DMS79 treated with DMSO at 0.1 percent for 48 hours (cell line): ENCODE measurements at places on chromosomes 11 and 22.
A peak's percentile ranks its signal among the peaks of the same experiment; 100 is the strongest.

- DNase-seq, result peak; percentile 32
Observed at GRCh38 chr11:35082321-35083180, 56.4 kb upstream of the CD44 start.

- DNase-seq, result peak; percentile 24
Observed at GRCh38 chr22:29037340-29037932, 24.2 kb downstream of the C22orf31 start.

DNA sequence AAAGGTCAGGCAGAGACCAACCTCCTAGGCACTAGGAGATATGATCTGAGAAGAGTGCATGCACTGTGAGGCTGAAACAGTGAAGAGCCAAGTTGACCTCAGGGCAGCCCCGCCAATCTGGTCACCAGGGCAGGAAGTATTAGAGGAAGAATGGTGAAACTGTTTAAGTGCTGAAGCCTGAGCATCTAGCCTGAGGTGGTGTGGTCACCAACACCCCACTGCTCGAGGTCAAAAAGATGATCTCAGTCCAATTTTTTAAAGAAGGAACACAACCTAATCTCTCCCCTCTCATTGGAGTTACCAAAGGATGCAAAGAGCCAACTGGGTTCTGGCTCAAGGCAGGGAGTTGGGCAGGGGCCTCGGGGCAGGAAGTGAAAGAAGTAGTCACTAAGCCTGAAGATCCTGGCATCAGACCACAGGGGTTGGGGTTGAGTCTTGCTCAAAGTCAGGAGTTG, 4.0 kb downstream of the APBB1 start:
- DNase-seq, result no peak

DNA sequence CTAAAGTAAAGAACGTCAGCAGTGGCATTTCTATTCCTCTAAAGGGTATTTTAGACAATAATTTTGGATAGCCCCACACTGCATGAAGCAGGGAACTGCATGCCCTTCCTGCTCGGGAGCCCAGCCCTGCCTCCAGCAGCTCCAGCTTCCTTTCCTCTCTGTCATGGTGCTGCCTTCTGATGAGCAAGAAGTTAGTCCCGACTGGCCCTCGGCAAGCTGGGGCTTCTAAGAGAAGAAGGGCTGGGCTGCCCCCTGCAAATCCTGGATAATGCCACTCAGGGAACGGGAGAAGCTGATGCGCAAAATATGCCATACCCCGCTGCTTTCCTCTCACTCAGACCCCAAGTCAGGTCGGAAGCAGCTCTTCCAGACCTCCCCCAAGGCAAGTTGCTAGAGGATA, 296.4 kb downstream of the ETS1 start:
- no peak for DNase-seq

DNA sequence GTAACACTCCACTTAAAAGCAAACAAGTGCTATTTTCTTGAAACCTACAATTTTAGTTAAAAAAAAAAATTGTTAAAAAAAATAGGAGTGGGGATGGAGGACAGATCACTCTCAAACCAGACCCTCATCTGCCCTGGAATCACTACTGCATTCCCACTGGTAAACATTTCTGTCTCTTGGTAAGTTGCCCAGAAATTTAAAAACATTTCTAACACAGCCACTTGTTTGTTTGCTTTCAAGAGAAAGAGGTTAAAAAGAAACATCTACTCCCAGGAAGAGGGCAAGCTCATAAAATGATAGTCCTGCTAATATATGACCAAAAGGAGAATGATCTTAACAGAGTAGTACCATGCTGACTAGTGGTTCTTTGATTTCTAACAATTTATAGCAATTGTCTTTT, 83.3 kb downstream of the SGSM3 start:
- DNase-seq, result no peak

DNA sequence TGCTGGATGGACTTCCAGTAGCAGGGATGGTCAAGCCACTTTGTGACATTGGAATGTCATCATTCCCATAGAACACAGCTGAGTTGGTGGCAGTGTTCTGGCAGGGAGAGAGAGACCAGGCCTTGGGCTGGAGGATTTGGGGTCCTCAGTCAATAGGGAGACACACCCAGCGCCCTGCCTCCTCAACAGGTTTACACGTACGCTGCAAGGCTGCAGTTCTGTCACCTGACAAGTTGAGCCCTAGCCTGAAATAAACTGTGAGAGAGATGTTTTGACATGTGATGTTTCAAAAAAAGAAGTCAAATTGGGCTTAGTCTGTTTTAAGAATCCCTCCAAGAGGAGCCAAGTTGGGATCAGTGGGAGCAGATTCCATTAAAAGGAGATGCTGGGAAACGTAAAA, 42.9 kb upstream of the CRYBB3 start:
- no peak for DNase-seq

- no peak for DNase-seq
Observed at GRCh38 chr11:107370390-107370789, 87.2 kb downstream of the CWF19L2 start.

DNA sequence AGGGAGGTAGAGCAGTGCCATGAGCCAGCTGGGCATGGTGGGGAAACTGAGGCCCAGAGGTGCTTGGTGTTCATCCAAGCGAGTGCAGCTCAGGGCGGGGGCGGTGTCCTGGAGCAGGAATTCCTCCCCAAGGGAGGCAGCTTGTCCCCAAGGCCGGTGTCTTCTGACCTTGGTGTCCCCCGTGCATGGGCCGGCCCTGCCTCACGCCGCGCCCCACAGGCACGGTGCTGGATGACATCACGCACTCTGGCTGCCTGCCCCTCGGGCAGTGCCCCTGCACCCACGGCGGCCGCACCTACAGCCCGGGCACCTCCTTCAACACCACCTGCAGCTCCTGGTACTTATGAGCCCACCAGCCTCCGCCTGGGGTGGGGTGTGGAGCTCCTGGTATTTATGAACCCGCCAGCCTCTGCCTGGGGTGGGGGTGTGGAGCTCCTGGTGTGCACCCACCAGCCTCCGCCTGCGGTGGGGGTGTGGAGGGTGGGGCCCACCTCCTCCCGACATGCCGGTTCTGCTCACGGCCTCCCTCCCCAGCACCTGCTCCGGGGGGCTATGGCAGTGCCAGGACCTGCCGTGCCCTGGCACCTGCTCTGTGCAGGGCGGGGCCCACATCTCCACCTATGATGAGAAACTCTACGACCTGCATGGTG, 6.7 kb downstream of the MUC5B start:
- no peak for DNase-seq

DNA sequence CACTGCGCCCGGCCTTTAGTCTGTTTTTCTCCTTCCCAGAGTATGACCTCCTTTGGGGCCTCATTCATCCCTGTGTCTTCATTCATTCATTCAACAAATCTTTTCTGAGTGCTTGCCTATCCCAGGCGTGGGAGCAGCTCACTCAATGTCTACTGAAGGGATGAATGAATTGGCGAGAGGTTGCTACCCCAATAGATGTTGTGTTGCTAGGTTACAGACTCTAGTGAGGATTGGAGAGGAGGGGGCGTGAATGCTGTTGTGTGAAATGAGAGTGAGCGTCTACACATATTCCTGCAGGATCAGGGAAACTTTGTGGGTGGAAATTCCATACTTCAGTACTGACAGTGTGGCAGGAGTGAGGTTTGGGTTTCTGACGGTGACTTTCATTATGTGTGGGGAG, 55.5 kb upstream of the EP300 start:
- DNase-seq, result no peak

- no peak for DNase-seq
Observed at GRCh38 chr11:69018924-69019323, 5.9 kb upstream of the MRGPRF start.

DNA sequence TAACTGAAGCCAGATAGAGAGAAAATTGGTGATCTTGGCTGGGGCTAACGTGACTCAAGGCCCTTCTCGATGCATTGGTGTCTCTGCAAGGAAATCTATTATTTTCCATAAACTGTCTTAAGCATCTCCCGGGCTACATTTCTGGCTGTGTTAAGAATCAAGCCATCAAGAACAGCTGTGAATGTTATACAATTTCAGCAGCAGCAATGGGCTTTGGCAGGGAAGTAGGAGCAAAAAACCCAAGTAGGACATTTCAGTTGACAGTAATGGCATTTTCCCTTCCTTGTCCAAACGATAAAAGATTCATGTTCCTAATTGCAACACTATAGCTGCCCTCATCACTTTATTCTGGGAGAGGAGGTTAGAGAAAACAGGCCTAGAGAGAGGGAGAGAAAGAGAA, 335.0 kb downstream of the CADM1 start:
- no peak for DNase-seq

- no peak for DNase-seq
Observed at GRCh38 chr22:29258407-29259252, 9.2 kb downstream of the RHBDD3 start.

GRCh38 chr11:7186190-7186589, 65.5 kb upstream of the SYT9 start:
- no peak for DNase-seq

DNA sequence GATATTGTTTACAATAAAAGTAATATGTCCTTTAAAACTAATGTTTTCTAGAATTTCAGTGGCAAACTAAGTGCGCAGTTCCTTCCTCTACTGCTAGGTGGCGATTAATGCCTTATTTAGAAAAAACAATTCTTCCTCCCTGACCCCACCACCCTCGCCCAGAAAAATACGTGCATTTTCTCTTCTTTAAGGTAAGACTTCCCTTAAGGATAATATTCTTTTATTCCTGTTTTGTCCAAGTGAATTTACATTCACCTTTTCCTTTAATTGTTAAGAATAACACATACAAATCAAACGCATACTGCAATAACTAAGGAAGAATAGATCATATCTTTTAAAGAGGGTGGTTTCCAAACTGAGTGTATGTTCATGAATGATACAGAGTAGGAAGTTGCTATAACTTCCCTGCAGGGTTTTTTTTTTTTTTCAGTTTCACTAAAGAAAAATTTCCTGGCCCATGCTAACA, 17.0 kb upstream of the PSMA1 start:
- peak; percentile 40 for DNase-seq

DNA sequence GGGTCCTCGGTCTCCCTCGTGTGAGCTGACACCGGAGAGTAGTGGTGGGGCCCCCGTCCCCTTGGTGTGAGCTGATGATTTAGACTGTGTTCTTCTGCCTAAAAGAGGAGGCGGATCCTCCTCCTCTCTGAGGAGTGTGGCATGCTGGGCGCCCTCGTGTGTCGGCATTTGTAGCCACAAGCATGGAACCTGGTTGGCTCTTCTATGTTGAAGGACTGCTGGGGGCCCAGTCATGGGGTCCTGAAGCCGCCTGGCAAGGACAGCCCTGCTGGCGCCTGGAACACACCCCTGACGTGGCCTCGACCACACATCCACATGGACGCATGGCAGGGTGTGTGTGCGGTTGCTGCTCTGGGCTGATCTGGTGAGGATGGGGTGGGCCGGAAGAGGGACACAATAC, 50.2 kb downstream of the AP2A2 start:
- DNase-seq, result no peak

DNA sequence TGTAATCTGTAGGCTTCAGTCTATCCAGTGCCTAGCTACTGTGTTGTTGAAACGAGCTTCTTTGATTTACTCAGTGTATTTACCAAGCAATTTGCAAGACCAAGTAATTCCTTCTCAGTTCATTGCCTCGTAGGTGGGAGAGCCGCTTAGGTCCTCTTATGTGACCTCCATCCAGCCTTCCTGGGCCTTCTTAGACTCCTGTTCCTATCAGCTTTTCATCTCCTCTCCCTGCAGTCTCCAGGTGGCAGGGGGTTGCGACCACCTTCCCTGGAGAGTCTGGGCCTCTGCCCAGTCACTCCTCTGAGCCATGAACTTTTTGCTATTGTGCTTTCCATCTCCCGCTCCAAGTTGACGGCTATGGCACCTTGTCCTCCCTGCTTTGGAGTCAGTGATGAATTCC, 251.8 kb downstream of the KIRREL3 start:
- DNase-seq, result no peak

GRCh38 chr22:41574847-41575381, 14.1 kb downstream of the CSDC2 start:
- DNase-seq, result no peak

- DNase-seq, result no peak
Observed at GRCh38 chr11:99739464-99740089, 718.8 kb downstream of the CNTN5 start.

- DNase-seq, result no peak
Observed at GRCh38 chr11:847876-848275, 5.2 kb downstream of the TSPAN4 start.

DNA sequence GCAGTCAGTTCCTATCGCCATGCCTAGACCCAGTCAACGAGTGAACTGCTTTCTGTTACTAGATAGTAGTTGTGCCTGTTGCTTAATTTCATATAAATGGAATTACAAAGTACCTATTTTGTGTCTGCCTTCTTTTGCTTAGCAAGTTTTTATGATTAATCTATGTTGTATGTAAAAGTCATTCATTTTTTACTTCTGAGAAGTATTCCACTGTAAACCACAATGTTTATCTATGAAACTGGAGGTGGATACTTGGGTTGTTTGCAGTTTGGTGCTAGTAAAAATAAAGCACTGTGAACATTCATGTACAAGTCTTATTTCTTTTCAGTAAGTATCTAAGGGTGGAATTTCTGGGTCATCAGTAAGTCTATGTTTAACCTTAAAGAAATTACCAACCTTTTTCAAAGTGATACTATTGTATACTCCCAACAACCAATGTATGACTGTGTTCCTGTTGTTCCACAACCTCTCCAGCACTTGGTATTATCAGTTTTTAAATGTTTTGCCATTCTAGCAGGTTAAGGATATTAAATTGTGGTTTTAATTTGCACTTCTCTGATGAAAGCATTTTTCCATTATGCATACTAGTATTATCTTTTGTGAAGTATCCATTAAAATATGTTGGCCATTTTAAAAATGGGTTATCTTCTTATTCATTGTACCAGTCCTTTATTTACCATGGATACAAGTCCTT, 68.2 kb downstream of the DNAJC24 start:
- DNase-seq, result no peak

- DNase-seq, result no peak
Observed at GRCh38 chr11:113667801-113668200, 38.3 kb downstream of the TMPRSS5 start.

- DNase-seq, result no peak
Observed at GRCh38 chr11:44582641-44583352, 17.3 kb downstream of the CD82 start.

DNA sequence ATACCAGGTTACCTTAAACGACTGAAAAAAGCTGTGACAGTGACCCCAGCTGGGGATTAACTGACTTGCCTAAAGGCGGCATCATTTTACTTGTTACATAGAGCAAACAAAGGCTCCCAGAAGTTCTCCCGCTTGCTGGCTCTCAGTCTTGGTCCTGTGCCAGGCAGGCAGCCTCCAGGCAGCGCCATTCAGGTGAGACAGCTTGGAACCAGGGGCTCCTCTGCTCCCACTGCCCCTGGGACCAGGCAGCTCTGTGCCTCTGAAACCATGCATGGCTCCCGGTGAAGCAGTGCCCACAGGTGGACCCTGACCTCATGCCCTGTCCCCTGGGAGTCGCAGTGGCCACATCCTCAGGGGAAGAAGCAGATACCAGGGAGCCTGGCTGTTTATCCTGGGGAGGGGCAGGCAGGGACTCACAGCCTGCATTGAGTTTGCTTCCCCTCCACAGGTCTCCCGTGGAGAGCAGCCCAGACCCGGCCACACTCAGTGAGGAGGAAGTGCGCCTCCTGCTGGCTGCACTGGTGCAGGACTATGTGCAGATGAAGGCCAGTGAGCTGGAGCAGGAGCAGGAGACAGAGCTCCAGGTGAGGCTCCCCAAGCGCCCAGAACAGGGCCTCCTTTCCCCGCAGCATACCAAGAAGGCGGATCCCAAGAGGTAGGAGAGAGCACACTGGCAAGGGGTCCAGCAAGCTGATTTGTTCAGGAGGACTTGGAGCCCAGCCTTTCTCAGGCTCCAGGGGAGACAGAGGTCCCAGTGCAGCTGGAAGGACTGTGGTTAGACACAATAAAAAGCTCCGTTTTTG, 15.6 kb upstream of the CYP2R1 start:
- DNase-seq, result peak; percentile 83

GRCh38 chr11:80843266-80843974, 1402.6 kb upstream of the TENM4 start:
- no peak for DNase-seq
